Sciatic nerve (tissue), 2 donors: ENCODE measurements at places on chromosomes 2 and 18. TPM values are rescaled to one million over a fixed set of nuclear protein-coding genes. Genes with fewer than 3 reads are reported as not detected.
A peak's percentile ranks its signal among the peaks of the same experiment; 100 is the strongest.

GRCh38 chr18:8895987-8896619 is 190.7 kb downstream of the MTCL1 start:
- DNase-seq, result no peak

GRCh38 chr2:68839260-68839833 is 31.9 kb downstream of the BMP10 start:
- DNase-seq, result no peak

DNA sequence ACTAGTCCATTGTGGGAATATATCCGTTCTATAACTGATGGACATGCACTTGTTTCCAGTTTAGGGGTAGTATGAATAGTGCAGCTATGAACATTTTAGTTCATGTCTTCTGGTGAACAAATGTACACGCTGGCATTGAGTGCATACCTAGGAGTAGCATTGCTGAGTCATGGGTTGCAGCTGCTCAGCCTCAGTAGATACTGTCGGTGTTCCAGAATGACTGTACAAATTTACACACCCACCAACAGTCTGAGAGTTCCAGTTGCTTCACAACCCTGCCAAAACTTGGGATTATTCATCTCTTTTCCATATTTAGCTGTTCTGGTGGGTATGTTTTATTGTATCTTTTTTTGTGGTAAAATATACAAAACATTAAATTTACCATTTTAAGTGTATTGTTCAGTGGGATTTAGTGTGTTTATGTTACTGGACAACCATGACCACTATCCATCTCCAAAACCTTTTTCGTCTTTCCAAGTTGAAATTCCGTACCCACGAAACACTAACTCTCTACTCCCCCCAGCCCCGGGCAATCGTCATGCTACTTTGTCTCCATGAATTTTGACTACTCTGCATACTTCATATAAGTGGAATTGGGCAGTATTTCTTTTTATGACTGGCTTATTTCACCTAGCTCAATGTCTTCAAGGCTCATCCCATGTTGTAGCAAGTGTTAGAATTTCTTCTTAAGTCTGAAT is 281.0 kb downstream of the PRKCE start:
- no peak for DNase-seq

DNA sequence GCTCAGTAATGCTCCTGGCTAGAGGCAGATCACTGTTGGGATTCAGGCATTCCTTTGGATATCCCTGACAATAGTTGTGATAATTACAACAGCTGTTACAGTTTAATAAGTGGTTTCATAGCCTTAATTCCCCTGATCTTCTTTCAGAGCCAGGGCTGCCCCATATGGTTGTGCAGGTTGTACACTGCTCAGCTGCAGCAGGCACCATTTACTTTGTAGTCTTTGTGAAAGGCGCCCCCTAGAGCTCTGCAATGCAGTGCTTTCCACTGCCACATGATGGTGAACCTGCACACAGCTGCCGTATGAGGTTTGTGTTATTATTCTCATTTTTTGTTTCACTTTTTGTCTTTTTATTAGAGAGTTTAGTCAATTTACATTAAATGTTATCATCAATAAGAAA is 239.1 kb downstream of the KCNS3 start:
- DNase-seq, result no peak

The NOSTRIN gene
- total RNA-seq, result 36.2 TPM

DNA sequence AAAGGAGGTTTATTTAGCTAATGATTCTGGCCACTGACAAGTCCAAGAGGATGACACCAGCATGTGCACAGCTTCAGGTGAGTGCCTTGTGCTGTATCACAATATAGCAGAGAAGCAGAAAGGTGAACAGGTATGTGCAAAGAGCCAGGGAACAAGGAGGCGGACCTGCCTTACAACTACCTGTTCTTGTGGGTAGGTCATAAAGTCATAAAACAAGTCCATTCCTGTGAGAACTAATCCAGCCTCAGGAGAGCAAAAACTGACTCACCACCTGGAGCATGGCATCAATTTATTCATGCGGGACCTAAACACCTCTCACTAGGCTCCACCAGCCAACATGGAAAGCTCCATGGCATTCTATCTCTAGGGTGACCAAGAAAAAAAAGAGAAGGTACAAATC is 234.2 kb downstream of the ASXL3 start:
- no peak for DNase-seq

DNA sequence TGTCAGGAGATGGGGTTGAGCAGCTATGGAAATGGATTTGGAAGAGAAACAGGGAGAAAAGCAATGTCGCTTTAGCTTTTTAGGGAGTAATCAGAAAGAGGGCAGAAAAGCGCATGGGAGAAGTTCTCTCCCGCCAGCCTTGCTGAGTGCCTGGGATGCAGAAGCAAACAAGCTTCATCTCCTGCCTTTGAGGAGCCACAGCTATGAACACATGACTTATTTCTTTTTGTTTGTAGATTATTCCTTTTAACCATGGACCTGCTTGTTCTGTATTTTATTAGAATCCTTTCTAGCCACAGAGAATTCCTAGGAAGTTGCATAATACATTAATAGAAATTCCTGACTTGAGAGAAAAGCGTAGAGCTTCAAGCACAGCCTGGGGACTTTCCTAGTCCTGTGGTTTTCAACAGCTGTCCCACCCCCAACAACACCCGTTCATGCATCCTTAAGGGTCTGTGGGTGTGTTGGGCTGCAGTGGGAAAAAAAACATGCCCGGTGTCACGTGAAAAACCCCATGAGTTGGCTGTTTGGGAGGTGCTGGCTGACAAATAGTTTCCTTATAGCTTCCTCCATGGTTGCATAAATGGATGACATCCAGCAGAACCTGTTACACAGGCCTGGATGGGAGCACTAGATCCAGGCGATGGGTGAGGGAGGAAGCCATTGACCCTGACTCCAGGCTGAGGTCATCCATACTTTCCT is 14.9 kb downstream of the SLC9A4 start:
- no peak for DNase-seq

- DNase-seq, result no peak
These were observed 15.8 kb upstream of the SEMA4C start for GRCh38 chr2:96885432-96886347.

The TRIM43B gene
- total RNA-seq, result 0.27 TPM

DNA sequence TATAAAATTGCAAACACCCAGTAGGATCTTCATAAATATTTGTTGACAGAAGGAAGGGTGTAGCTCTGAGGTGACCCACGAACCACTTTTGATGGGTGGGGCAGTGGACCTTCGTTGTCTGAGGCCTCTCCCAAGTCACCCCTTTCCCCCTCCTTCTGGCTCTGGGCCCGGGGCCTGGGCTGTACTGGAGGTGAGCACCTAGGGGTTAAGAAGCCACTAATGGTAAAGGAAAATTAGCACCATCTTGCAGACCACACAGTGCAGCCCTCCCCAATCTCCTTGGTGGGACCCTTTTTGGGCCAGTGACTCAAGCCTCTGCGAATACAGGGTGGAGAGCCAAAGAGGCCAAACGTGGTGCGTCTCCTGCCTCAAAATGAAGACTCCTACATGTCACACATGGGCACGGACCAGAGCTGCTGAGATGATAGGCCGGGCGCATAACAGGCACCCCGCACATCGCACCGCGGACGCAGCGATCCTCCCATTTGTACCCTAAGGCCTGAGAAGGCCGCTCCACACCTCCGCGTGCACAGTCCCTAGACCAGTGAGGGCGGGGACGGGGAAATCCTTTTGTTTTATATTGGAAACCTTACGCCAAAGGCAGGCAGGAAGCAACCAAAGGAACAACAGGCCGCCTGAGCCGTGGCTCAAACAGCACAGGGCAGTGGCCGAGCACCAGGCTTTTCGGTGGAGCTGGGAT is 31.9 kb upstream of the ATP6V1B1 start:
- DNase-seq, result no peak

The FAP gene
- 10.4 TPM for total RNA-seq

The RAPGEF4 gene
- total RNA-seq, result 9.3 TPM

The SNRNP27 gene
- 46.9 TPM for total RNA-seq

GRCh38 chr2:172262486-172262885 is 159.8 kb upstream of the DLX2 start:
- DNase-seq, result no peak

DNA sequence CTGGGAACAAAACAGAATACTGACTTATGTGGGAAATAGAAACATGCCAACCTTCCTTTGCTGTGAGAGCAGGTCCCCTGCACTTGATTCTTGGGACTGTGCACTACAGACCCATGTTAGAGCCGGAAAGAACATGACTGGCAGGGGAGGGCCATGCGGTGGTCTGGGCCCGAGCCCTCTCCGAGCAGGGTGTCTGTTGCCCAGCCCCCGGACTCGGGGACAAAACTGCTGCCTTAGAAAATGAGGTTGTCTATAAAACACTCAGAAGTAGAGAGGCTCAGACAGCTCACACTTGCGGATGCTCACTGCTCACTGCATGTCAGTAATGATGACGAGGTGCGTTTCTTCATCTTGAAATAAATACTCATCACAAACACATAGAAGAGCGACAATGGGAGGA is 270.7 kb upstream of the HDAC4 start:
- DNase-seq, result no peak

The SEPTIN10 gene
- total RNA-seq, result 135 TPM

GRCh38 chr2:160695402-160696086 is 201.9 kb upstream of the RBMS1 start:
- no peak for DNase-seq

The MAPK4 gene
- 0.89 TPM for total RNA-seq

DNA sequence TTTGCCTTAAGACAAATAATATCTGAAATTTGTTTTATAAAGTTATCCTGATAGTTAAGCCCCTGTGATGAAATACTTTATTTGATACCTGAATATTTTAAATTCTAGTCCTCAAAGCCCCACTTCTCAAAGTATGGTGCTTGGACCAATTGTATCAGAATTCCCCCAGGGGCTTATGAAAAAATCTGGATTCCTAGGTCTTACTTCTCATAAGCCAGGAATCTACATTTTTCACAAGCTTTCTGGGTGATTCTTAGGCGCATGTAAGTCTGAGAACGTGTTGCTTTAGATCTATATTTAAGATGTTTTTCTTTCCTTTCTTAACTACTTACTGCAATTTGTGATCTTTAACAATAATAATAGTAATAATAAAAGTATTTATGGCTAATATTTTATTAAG is 53.1 kb downstream of the MYO1B start:
- no peak for DNase-seq

DNA sequence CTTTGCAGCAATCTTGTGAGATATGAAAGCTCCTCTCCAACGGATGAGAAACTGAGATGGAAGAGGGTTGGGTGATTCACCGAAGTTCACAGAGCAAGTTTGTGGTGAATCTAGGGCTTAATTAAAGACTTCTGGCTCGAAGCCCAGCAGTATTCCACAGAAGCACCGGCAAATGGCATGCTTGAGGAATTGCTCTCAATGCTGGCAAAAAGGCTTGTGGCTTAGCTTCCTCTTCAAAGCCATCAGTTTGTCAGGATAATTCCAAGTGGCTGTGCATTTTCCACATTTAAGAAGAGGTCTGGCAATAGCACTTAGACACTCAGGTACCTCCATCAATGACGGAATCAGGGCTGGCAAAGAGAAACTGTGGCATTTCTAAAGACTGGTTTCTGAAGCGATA is 98.7 kb upstream of the SLC66A3 start:
- no peak for DNase-seq

GRCh38 chr2:223054193-223054781 is 2.3 kb downstream of the KCNE4 start:
- peak; percentile 85 for DNase-seq

DNA sequence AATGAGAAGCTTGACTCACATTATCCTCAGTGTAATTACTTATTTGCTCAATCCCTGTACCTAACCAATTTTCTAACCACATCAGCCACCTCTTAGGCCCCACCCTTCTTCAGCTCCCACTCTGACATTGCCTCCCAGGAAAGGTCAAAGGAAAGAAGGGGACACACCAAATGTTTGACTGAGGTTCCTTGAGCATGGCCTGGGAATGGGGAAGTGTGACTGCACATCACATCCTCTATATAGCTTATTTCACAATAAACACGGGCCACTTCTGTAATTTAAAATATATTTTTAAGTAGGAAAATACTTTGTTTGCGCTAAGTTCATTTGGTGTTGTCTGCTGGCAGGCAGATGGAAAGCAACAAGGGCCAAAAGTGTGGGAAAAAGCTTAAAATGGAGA is 3.0 kb upstream of the FIGLA start:
- DNase-seq, result no peak

GRCh38 chr2:127086990-127087790 is 19.8 kb downstream of the BIN1 start:
- DNase-seq, result peak; percentile 92

- no peak for DNase-seq
These were observed 16.1 kb upstream of the XDH start for GRCh38 chr2:31430439-31431165.

The CCDC150 gene
- total RNA-seq, result 5.8 TPM

DNA sequence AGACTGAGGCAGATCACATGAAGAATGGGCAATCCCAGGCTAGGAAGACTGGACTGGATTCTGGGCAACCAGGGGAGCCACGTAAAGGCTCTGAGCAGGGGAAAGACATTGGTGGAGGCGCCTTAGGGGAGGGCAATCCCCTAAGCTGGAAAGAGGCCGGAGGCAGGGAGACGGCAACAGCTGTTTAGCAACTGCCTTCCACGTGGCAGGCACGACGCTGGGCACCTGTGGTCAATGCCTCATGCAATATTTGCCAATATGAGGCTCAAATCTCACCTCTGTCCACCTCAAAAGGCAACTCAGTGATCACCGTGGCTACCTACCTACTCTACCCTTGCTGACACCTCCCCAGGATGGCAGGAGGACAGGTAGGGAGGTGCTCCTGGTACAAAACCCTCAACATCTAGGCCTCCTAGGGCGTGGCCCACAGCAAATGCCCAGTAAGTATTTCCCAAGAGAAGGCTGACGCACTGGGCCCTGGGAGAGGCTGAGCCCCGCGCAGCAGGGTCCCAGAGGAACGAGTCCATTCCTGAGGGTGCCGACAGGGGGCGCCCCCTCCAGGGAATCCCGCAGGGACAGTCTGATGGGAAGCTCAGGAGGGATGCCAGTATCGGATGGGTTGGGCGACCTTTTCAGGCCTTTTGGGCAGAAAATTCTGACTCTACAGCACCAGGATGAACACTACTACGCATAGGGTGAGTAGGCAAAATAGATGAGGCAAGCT is 8.9 kb downstream of the BOLA3 start:
- DNase-seq, result no peak

DNA sequence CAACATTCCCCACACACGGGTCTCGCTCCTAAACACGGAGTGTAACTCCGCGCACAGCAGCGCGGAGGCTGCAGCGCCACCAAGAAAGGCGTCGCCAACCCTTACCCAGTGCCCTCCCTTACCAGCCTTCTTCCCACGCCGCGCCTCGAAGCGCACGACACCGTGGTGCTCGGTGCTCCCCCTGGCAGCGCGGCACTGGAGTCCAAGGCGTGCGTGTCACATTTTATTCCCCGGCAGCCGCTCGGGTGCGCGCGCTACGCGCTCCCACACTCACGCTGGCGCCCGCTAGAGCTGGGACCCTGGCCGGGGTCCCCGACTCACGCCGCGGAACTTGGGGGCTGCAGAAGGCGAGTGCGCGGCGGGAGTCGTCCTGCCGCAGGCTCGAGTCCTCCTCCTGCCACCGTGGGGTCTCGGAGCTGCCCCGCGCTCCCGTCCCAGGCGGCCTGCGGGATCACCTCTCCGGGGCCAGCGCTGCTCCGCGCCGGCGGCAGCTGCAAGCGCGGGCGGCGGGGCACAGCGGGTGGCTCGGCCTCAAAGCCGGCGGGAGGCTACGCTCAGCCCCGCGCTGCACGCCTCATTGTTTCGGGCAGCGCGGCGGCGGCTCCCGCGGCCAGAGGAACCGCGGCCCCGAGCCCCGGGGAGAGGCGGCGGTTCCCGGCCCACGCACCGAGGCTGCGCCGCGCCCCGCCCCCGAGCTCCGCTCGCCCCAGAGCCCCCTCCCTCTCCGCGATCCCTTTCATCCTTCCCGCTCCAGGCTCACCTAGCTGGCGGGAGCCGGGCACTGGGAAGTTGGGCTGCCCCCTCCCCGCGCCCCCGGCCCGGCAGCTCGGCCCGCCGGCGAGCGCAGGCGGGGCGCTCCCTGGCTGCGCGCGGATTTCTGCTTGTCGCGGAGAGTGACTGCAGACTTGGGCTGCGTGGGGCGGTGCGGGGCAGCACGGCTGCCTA is at the start of gene ST6GAL2:
TSS of gene ST6GAL2 (minus strand) at position 197 of the 945 bp plus-strand sequence. CDS start 42,190 bp downstream, outside the sequence.
- no peak for DNase-seq

The ASB18 gene
- total RNA-seq, result not detected
